ENCODE measurements at places on chromosomes 2 and 18.
A peak's percentile ranks its signal among the peaks of the same experiment; 100 is the strongest.

DNA sequence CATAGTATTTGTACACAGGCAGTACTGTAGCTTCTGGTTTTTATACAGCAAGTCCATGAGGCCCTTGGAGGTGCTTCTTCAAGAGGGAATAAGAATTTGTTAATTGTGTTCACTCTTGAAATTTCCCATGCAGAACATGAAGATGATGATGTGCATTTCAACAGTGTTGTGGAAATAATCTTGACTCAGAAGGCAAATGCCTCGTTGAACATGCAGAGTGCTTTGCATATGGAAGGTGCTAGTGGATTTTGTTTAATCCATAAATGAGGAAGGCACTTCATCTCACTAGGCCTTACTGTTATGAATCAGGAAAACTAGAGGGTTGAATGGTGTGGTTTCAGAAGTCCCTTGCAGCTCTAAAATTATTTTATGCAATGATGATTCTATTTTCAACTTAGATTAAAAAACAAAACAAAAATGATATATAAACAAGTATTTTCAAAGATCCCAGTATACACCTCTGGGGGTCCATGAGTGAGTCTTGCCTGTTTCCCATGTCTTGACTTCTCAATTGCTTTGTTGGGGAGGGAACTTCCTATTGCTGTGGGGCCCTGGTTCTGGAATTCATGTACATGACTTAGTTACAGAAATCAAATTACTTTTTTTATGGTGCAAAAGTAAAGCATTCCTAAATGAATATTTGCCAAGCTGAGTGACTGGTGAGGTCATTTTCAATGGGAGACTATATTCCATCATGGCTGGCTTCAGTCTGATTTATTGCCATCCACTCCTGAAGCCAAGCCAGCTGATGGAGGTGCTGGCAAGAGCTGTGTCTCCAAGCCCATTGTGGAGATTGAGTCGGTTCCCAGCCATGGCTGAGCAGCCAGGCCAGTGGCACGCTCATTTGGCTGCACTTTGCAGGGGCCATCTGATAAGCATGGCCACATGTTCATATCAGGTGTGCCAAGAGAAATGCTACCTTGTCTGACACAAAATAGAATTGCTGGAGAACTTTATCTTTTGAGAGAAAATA is 56.5 kb downstream of the MGAT5 start:
- no peak for DNase-seq

DNA sequence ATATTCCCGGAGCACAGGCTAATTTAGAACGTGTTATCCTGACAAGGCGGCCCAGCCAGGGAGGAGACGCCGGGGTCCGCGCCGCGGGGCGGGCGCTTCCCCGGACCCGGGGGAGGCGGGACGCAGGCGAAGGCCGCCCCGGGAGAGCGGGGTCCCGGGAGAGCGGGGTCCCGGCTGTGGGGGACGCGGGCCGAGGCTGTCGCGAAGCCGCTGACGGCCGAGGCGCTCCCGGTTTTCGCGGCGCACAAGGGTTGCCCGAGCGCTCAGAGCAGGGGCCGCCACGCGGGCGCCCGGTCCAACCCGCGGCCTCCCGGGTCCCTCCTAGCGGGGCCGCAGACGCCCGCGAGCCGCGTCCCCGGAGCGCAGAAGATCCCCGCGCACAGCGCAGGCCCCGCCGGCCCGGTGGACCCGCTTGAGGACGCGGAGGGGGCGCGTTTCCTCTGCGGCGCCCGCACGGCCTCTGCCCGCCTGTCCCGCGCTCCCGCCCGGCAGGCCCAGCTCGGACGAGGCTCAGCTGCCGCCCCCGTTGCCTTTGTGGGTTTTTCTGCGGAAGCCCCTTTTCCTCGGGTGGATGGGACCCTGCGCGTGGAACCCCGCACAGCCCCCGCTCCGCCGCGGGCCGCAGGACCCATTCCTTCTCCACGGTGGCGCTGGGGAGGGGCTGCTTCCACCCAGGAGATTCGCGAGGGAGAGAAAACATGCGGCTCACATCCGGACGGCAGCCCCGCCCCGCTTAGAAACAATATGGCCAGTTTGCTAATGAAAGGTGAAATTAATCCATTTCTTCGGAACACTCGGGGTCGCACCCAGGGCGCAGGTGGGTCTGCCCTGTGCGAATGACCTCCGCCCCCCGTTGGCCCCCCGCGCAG is 9.6 kb upstream of the KCNG2 start:
- DNase-seq: no peak

- no peak for DNase-seq
These were observed 1764.1 kb upstream of the CELF4 start for GRCh38 chr18:39329496-39330275.

DNA sequence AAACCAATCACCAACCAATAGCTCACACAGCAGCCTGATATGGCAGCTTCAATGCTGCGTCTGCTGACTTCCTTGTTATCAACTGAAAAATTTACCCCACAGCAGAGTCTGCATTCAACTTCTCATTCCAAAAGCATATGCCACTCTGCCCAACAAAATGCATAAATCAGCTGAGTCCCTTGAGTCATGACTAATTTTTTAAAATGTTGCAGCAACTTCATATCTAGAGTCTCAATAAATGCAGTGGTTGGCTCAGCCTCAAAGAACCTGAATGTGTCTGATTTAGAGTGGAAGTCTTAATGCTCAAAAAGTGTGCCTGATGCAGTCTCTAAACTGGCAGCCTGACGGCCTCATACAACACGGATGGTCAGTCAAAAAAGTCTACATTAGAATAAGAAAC is 46.5 kb downstream of the FARSB start:
- DNase-seq: no peak

- DNase-seq: peak; percentile 30
These were observed 26.5 kb upstream of the KCNS3 start for GRCh38 chr2:17851731-17852585.

GRCh38 chr2:240524963-240525718 is 32.6 kb downstream of the ANKMY1 start:
- DNase-seq: no peak

GRCh38 chr2:181685150-181685688 is 4.9 kb upstream of the NEUROD1 start:
- no peak for DNase-seq

DNA sequence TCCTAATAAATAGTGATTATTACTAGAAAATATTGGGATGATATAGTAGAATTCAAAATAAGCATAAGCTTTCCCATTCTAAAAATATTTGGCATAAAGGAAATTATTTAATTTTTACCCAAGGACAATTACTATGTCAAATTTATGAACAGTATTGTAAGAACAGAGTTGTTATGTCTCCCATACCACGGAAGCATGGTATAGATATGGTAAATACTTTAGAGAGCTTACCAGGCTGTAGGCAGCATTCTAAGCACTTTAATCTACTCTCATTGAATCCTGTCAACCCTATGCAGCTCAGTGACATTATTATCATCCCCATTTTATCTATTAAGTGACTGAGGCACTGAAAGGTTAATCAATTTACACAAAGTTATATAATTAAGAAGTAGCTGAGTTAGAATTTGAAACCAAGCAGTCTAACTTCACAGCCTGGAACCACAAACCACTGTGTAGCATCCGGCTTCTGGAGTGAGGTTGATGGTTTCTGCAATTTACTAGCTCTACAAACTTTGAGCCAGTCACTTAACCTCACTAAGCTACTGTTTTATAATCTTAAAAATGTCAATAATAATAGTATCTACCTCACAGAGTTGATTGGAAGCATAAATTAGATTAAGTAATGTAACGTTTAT is 323.7 kb downstream of the ARHGAP15 start:
- peak; percentile 16 for DNase-seq

GRCh38 chr18:9861157-9861556 is 24.6 kb upstream of the TXNDC2 start:
- no peak for DNase-seq

DNA sequence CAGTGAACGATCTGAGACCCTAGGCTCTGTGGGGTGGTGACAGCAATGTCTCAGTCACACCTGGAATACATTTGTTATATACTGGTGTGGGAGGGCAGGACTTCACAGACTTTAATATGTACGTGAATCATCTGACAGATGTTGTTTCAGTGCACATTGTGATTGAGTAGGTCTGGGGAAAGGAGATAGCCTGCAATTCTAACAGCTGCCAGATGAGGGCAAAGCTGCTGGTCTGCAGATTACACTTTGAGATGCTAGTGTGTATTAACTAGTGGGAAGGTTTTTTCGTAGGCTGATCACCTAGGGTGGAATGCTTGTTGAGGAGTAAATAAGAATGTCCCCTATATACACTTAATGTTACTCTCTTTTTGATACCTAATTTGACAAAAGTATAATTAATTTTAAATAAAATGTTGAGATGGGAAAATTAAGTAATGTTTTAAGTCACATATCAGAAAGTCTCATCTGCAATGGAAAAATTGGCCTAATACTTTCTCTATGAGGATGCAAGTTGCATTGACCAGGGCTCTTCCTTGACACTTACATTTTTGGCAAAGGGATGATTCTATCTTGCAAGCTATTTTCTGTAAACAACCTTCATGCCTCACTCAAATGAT is 496.9 kb upstream of the HNMT start:
- no peak for DNase-seq

DNA sequence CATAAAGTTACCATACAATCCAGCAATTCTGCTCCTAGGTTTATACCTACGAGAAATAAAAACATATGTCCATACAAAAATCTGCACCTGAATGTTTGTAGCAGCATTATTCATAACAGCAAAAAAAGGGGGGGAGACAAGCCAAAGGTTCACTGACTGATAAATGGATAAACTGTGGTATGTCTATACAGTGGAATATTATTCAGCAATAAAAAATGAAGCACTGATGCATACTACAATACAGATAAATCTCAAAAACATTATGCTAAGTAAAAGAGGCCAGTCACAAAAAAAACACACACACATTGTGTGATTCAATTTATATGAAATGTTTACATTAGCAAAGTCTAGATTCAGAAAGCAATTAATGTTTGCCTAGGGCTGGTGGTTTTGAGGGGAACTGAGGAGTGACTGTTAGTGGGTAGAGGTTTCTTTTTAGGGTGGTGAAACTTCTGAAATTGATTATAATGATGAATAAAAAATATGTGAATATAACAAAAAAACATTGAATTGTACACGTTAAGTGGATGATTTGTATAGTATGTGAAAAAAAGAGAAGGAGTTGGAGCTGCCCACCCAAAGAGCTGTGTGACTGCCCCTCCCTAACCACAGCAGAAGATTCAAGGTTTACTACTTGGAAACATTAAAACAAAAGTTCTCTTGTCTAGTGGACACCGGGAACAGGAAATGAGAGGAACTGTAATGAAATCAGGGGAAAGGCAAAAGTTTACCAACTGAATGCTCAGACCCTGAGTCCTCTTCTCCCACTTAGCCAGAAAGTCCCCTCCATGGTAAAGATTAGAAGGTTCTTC is 13.4 kb downstream of the COLEC12 start:
- DNase-seq: no peak
